ENCODE measurements at places on chromosomes 3 and 15.
A peak's percentile ranks its signal among the peaks of the same experiment; 100 is the strongest.

- DNase-seq: no peak
Observed at GRCh38 chr3:11641683-11642430, 1.9 kb downstream of the VGLL4 start.

- peak; percentile 70 for DNase-seq
Observed at GRCh38 chr15:67120839-67121643, 55.6 kb downstream of the SMAD3 start.

DNA sequence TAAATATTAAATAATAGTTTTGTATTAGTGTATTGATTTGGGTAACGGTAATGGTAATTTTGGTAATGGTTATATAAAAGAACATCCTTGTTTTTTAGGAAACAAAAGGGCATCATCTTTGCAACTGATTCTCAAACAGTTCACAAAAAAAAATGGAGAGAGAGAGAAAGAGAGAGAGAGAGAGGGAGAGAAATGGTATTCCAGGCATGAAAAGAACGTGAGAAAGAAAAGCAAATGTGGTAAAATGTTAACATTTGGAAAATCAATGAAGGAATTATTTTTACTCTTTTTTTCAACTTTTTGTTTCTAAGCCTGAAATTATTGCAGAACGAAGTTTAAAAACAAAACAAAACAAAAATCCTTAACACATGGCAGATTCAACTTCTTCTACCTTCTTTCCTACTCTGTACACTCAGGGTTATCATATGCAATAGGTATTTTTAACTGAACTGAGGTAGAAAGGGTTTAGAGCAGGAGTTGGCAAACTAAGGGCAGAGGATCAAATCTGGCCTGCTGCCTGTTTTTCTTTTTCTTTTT is 2.2 kb upstream of the GLB1 start:
- no peak for DNase-seq

- DNase-seq: no peak
Observed at GRCh38 chr3:197833930-197834715, 43.1 kb downstream of the LRCH3 start.

DNA sequence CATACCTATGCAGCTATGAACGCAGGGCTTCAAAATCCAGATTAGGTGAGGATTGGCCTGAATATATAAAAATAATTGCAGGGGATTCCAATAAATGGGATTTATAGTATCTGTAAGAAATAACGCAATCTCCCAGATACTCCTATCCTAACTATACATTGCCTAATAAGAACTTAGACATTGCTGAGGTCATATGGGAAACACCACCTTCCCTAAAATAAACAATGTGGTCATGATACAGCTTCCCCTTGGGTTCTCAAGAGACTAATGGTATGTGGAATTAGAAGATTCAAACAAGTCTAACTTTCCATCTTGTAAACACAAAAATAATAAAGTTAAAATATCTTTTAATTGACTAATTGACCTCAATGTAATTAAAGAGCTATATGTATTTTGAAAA is 28.2 kb downstream of the UBE3A start:
- no peak for DNase-seq

DNA sequence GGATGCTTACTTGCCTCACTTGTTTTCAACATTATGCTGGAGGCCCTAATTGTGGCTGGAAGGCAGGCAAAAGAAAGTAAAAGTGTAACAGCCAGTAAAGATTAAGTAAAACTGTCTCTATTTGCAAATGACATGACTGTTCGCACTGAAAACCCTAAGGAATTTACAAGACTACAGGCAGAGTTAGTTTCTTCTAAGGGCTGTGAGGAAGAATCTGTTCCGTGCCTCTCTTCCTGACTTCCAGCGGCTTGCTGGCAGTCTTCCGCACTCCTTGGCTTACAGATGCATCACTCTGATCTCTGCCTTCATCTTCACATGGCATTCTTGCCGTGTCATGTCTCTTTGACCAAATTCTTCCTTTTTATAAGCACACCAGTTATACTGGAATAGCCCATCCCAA is 86.1 kb downstream of the DLG1 start:
- DNase-seq: no peak

- DNase-seq: no peak
Observed at GRCh38 chr3:127135241-127136023, 57.5 kb upstream of the PRR23E start.

DNA sequence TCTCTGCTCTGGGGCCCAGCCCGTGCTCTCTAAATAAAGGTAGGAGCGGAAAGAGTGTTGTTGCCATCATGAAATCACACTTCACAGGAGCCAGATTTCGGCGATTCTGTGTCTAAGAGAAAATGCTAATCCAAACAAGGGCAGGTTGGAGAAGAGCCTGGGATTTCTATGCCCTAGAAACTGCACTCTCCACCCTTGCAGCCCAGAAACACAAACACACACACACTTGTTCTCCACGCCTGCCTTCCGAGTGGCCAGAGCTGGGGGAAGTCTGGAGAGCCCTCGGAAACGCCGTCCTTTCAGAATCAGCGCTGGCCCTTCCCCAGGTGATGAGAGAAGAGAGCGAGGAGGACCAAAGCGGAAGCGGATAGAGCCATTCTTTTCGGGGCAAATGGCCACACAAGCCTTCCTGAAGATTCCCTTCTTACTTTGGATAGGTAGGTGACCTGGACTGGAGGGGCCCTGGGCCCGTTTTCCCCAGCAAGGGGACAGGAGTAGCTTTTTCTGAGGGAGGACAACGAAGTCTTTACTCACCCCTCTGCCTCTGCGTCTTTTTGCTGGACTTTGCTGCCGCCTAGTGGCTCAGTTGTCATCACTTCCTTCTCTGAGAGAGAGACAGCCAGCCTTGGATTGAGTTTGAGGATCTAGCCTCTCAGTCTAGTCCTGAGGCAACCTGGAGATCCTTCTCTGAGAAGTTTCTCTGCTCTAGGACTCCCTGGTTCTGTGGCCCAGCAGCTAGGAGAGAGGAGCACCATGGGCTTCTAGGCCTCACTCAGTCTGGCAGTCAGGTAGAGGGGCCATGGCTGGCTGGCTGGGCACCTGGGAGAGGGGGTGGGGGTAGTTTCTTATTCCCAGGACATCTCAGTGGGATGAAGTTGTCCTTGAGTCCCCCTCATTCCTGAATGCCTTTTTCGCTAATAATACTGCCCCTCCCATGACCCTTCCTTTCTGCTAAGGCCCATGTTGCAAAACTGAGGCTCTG is 37.7 kb downstream of the SENP8 start:
- peak; percentile 87 for DNase-seq

DNA sequence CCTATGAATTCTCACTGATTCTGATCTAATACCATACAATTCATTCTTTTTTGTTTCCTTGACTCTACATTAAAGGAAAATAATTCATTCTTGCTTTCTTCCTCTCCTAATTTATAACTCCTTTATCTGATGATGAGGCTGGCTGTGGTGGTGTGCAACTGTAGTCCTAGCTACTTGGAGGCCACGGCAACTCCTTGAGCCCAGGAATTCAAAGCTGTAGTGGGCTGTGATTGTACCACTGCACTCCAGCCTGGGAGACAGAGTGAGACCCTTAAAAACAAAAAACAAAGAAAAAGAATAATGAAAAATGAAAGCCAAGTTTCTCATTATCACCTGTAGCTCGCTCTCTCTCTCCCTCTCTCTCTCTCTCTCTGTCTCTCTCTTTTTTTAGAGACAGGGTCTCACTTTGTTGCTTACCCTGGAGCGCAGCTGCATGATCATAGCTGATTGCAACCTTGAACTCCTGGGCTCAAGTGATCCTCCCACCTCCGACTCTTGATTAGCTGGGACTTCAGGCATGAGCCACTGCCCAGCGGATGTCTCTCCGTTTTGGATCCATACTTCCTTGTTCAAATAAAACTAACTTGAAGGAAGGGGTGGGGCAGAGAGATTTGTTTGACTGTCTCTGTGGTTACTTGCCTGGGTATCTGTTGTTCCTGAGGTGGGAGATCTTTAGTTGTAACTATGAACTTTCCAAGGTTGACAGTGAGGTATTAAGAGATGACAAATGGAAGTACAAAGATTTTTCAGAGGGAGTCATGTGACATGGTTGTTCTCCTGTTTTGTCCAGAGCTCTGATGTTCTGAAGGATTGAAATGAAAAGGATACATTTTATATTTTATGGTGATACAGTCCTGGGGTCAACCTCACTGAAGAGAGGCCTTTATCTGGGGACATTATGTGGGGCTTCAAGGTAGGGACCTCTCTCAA is 46.9 kb downstream of the STARD9 start:
- DNase-seq: no peak

- DNase-seq: no peak
Observed at GRCh38 chr15:90471769-90472168, 58.0 kb upstream of the CRTC3 start.

- DNase-seq: no peak
Observed at GRCh38 chr3:125129512-125129997, 73.8 kb upstream of the HEG1 start.

DNA sequence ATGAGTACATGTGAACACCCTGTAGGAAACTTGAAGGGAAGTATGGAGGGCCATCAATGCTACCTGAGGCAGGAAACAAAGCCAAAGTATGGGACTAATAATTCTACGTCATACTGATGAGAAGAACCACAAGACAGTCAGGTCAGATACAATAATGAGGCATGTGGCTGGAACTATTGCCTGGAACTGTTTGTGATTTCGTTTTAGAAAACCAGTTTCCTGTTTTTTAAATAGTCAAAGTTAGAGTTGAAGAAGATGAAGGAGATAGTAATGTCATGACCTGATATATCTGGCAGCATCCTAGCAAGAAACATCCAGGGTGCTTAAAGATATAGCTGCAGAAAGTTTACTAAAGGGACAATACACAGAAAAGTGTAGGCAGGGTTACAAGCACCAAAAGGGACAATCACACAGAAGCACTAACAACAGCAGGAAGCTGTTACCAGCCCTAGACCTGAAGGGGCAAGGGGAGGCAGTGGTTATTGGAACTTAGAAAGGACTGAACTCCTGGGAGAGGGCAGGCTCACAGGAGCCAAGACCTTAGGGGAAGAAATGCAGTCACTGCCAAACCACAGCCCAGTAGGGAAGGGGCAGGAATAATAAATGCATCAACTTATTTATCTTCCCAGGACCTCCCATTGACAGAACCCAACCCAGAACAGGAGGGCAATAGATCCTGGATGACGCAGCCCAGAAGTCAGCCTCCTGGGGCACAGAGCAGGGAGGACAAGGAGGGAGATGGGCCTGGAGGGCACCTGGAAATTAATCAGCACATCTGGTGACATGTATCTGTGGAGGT is 302.1 kb upstream of the STT3B start:
- no peak for DNase-seq

- DNase-seq: no peak
Observed at GRCh38 chr15:68427963-68428362, 4.0 kb downstream of the ITGA11 start.

GRCh38 chr15:31752065-31752762 is 278.1 kb upstream of the CHRNA7 start:
- no peak for DNase-seq

DNA sequence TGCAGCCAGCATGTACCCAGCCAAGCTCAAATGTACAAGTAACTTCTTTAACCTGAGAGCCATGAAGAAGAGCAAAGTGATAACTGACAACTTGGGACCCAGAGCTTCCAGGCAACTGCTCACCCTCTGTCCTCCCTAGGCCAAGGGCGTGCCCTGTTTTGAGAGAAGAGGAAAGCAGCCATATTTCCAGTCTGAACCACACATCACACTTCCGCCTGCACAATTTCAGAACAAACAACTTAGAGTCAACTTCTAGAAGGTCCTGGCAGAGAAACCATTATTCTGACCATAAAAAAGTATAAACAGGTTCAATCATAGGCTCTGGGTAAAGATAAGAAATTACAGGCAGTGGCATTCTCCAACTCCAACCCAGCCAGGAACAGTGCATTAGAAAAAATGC is 50.1 kb downstream of the ITGB5 start:
- no peak for DNase-seq

- DNase-seq: peak; percentile 14
Observed at GRCh38 chr15:56244811-56245576, 1.3 kb upstream of the RFX7 start.

DNA sequence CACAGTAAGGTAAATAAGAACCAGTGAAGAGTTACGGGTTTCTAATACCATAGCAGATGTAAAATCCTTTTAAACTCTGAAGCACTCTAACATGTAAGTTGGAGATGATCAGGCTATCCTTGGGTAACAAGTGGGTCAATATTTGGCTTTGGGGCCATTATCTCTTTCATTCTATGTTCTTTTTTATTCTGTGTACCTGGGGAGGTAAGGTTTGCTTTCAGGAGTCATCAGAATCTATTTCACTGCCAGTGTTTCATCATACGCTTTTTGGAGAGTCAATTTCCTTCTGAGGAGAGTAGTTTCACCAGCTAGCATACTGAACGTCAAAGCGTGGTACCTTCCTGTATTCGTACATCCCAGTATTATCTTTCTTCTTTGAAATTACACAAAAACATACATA is 166.5 kb downstream of the GMNC start:
- no peak for DNase-seq

DNA sequence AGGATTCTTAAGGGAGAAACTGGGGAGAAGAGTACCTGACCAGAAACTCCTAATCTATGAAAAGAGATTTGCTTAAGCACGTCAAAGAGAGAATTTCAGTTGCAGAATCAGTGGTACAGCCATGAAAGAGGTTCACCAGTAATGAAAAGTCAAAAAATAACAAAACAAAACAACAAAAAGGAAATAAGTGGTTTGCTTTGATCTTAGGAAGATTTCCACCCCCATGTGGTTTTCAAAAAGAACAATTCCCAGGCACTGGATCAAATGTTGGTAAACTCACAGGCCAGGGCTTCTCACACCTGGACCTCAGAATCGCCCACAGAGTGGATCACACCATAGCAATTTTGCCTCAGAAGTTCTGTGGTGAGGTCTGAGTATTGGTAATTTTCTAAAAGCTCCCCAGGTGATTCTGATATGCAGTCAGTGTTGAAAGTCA is 67.5 kb downstream of the TMEM39A start:
- no peak for DNase-seq

- DNase-seq: no peak
Observed at GRCh38 chr3:79167651-79168416, 600.0 kb downstream of the ROBO1 start.

- no peak for DNase-seq
Observed at GRCh38 chr3:172192830-172193415, 153.5 kb downstream of the FNDC3B start.

- DNase-seq: no peak
Observed at GRCh38 chr3:46660543-46661523, 32.6 kb downstream of the ALS2CL start.

DNA sequence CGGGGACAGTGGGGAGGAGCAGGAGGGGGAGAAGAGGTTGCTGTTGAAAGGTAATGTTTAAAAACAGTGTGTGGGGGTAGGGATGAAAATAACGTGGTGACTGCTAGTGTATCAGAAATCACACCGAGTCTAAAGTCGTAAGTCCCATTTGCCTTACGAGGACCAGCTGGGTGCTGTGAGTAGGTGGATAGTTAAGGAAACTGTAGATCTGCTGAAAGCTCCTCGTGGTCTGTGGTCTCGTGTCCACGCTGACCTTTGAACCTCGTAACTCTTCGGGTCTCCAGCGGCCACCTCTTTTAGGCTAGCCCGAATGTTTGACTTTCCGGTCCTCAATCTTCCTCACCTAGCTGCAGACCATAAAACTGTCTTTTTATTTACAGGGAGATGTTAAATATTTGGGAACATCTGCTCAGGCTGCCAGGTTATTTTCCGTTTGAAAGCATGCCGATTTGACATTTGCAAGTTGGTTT is 29.3 kb upstream of the ST3GAL6 start:
- DNase-seq: no peak
